ENCODE measurements at places on chromosomes 2 and 18. TPM values are rescaled to one million over a fixed set of nuclear protein-coding genes. Genes with fewer than 3 reads are reported as not detected.

- DNase-seq, result no peak
These were observed 267.3 kb upstream of the MC4R start for GRCh38 chr18:60639836-60640235.

DNA sequence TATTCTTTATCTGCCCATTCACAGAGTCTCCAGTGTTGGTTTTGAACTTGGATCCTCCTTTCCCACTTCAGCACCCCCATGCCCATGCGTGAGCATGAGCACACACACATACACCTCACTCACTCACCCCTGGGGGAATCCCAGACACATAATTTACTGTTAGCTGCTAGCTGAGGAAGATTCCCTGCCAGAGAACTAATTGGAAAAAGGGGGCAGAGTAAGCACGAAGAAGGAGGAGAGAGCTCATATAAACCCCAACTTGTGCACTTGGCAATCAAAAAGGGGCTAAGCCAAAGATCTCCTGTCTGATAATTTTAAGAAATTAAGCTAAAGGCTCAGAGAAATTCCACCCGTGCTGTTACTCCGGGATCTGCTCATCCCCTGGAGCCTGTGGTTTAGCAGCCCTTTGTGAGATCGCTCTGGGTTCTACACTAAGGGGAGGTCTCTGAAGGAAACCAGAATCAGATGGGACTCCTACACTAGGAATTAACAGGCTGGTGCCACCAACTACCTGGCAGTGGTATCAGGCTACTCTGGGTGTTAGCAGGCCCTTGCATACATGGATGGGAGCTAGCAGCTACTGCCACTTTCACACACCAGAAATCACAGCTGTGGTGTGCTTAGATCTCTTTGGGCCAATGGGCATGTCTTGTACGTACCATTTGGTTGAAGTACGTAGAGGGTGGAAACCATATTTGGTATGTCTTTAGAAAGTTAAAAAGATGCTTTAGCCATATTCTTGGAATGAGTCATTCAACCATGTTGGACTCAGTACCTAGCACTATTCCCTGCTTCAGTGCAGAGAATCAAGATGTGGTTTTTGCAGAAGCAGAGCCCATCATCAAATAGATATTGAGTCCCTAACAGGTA is 95.6 kb upstream of the SLC14A2 start:
- DNase-seq, result no peak

DNA sequence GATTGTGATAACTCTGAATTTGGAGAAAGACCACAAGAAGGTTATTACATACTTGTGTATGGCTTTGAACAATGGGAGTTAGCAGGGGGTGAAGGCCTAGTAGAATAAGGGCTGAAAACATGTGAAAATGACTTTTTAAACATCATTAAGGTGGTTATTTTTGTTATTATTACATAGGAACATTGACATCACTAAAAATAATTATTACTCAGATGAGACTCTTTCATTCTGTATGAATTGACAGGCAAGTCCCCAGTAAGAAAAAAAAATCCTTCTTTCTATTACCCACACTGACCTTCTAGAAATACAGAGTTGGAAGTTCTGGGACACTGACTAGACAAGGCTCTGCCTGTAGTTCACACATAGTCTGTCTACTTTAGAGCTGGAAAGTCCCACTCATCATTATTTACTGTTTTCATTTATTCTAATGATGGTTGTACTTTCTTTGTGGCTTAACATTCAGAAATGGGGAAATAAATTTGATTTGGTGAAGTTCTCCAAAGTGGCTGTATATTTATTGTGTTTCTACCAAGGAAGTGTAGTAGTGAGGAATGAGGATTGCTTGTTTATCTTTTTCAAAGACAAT is 219.6 kb upstream of the EPAS1 start:
- DNase-seq, result no peak

DNA sequence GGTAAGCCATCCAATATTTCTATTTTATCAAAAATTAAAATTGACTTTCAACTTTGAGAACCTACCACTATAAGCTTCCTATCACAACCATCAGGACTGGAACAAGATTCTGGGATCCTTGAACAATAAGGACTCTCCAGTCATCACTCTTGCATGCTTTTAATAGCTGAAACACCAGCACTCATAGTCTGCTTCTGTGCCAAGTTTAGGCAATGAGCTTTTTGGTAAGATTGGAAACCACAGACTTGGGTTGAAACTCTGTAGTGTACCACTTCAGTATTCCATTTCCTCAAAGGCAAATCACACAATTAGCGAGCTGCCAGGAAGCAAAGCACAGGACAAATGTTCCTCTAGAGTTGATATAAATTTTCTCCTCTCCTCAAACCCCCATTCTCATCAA is 1065.8 kb upstream of the SLC39A10 start:
- DNase-seq, result no peak

DNA sequence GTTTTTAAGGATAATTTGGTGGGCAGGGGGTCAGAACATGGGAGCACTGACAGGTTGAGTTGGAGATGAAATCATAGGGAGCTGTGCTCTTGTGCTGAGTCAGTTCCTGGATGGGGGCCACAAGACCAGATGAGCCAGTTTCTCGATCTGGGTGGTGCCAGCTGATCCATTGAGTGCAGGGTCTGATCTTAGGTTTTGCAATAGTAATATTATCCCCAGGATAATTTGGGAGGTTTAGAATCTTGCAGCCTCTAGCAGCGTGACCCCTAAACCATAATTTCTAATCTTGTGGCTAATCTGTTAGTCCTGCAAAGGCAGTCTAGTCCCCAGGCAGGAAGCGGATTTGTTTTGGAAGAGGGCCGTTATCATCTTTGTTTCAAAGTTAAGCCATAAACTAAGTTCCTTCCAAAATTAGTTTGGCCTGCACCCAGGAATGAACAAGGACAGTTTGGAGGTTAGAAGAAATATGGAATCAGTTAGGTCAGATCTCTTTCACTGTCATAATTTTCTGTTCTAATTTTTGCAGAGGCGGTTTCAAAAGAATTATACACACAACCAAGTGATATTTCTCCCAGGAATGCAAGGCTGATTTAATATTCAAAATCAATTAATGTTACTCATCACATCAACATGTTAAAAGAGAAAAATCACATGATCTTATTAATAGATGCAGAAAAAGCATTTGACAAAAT is 23.0 kb downstream of the DBI start:
- DNase-seq, result peak; percentile 83

DNA sequence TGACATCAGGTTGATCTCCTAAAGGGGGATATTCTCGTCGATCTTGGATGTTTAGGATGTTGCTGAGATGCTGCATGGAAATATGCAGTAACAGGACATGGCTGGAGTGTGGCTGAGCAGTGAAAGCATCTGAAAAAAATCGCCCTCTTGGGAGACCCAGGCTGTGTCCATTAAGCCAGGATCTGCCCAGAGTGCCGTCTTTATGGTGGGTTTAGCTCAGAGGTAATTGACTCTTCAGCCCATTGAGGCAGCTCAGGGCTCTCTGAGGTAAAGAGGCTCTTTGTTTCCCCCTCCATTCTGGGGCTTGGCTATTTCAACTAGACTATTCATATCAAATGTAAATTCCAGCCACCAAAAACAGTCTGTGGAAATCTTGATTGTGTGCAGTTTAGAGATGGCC is 26.5 kb downstream of the OSBPL6 start:
- no peak for DNase-seq

DNA sequence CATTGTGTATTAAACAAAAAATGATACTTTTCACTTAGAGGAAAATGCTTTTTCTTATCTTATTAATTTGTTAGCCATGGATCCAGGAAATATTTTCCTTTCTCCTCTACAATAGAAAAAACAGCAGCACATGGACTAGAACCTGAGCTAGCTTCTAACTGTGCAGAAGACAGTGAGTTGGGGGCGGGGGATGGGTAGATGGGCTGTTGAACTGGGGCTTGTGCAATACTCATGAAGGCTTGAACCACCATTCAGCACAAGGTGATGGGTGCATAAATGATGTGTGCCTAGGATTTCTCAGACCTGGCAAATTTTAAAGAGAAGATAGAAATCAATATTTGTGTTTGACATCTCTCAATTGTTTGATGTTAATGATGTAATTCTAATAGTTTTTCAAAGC is 42.0 kb downstream of the COL5A2 start:
- DNase-seq, result no peak

- no peak for DNase-seq
These were observed 43.5 kb downstream of the DOK6 start for GRCh38 chr18:69444221-69444620.

- no peak for DNase-seq
These were observed 6.0 kb downstream of the EN1 start for GRCh38 chr2:118841450-118841827.

DNA sequence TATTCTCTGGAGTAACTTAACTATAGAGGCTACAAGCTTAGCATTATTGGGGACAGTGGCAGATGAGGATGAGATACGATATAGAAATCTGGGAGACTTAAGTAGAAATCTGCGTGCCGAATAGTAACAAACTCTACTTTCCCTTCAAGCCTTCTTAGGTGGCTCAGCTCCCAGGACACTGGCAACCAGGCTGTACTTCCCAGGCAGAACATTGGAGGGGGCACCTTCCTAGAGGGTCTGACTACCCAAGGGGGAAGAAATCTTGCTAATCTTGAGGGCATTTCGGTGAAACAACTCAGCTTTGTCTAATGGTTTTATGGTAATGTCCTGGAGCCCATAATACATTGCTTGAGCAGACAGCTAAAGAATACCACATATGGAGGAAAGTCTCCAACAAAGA is 126.2 kb upstream of the DTNA start:
- no peak for DNase-seq

DNA sequence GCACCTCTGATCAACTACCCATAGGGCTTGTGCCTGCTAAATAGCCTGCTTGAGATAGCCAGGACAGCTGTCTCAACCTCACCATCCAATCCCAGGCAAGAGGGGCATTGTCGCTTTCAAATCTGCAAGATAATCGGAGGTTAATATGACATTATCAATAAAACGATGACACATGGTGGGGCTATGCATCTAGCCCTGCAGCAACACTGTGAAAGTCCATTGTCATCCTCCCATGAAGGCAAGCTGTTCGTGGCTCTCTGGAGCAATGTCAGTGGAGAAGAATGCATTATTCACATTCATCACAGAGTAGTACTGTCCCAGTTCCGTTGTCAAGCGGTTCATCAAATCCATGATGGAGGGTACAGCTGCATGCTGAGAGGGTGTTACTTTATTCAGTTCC is 18.9 kb upstream of the KLHL23 start:
- DNase-seq, result no peak

- DNase-seq, result no peak
These were observed 72.3 kb downstream of the MDH1 start for GRCh38 chr2:63661076-63661475.

GRCh38 chr18:39636931-39637330 is 2071.3 kb upstream of the CELF4 start:
- DNase-seq, result no peak

DNA sequence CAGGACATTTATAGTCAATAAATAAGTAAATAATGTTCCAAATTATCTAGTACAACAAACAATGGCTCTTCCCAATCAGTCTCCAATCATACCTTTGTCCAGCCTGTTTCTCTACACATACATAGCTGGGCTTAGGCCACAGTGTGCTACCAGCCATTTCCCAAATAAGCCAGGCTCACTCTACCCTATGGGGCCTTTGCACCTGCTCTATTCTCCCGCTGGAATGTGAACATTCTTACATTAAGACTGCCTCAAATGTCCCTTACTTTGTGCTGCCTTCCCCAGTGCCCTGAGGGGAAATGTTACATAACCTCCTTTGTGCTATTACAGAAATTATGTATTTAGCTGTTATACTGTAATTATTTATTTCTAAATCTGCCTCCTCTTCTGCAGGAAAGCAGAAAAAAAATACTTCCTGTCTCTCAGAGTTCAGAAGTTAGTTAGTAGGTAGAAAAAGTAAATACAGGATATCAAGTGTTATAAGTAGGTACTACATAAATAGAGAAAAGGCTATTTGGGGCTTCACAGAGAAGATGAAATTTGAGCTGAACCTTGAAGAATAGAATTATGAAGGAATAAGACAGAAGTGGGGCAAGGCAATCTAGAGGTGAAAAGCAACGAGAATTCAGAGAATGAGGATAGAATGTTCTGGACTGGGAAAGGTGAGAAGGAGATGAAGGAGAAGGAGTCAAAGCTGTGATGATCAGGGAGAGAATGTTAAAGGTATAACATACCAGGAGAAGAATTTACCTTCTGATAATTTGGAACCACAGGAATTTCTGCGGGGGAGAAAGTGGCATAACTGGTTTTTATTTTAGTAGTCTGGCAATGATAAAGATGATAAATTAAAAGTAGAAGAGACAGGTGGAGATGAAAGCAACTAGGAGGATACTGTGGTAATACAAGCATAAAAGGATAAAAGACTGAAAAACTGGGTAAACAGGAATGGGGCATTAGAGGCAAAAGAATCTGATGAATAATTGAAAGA is 37.0 kb downstream of the ROCK1 start:
- DNase-seq, result no peak

GRCh38 chr2:8328217-8328616 is 353.6 kb upstream of the ID2 start:
- DNase-seq, result peak; percentile 14

DNA sequence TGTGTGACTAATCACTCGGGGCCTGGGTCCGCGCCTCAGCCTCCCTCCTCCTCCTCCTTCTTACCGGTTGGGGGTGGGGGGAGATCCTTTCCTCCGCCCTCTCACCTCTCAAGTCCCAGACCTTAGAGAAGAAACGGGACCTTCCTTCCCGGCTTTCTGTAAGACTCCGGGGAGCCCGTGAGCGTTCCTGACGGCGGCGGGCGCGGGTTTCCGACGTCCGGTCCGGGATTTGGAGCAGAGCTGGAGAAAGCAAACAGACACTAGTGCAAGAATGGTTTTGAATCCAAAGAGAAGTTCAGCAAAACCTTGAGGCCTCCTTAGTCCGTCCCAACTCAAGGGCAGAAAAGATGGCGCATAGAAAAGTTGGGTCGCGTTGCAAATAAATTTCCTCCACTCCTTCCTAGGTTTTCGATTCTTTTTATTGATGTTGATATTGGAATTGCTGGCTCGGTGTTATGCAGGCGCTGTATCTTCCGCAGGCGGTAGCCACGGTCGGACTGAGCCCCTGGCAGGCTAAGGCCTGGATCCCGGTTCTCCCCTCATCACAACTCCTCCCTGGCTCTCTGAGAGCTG is 2.0 kb downstream of the DLX1 start:
- peak; percentile 9 for DNase-seq

Gene ASAP2
- total RNA-seq, result 12.1 TPM

Gene SERPINB13
- not detected for total RNA-seq

Gene GULP1
- 32.8 TPM for total RNA-seq

Gene ZNF519
- 9.2 TPM for total RNA-seq

Gene ALKAL2
- 1.1 TPM for total RNA-seq

Gene ATG4B
- 36.5 TPM for total RNA-seq

Gene GREB1L
- total RNA-seq, result 7.2 TPM

Gene PLCL1
- total RNA-seq, result 13.4 TPM

All from muscle of leg (tissue), 16 donors.